ENCODE measurements at places on chromosomes 12 and 14.

DNA sequence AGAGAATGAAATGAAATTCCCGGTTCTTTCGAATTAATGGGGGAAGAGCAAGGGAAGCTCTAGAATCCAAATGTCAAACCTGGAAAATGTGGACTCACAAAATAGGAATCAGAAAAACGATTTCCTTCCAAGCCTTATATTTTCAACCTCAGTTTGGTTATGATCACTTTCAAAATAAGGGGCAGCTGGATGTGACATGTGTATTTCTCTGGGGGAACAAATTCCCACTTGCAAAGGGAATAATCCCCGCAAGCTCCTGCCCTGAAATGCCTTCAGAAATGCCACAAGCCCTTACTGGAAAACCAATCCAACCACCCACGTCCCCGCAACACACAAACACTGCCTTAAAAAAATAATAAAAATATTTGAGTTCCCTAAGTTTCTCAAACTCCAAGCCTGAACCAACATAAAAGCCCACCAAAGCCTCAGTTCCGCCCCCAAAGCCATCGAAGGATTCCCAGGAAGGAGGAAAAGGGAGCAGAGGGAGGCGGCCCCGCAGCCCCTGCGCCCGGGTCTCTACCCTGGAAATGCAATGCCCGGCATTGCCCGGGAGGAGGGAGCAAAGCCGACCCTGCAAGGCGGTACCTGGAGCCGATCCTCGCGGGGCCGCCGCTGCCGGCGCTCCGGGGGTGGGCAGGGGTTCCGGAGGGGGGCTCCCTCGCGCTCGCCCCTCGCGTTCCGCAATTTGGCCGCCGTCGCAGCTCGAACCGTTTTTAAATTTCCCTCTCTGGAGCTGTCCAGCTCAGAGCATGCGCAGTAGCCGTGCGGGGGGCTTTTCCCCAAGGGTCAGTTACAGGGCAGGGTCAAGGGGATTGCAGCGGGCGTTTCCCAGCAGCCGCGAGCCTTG, at the start of gene FOXN4:
TSS of gene FOXN4 (minus strand) at position 751 of the 847 bp plus-strand sequence. CDS start 963 bp downstream, outside the sequence.
- DNase-seq = no peak

DNA sequence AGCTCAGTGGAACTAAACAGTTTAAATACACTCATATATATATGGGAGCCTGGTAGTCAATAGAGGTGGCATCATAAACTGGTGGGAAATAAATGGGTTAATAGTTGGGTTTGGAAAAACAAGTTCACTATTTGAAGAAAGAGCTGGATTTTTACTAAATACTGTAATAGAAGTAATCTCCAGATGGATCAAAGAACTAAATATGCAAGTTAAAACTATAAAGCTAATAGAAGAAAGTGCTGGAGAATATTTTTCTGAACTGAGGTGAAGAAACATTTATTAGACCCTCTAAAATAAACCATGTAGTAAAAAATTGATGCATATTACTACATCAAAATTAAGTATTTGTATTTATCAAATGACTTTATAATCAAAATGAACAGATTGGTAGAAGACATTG, 38.8 kb downstream of the ATL1 start:
- DNase-seq = no peak

DNA sequence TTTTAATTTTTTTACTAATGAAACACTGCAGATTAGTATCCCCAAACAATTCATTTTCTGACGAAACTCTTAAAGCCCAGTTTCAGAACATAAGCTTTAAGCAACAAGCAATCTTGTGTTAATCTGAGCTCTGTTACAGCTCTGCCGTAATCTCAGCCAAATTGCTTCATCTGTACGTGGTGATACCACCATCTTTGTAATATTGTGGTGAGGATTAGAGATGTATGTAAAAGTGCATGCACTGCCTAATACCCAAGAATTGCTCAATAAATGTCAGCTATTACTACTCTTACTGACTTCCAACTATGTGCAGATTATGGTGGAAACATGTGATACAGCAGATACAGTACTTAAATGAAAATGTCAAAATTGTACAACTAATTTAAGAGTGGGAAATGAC, 1.8 kb downstream of the AKAP5 start:
- peak; percentile 60 for DNase-seq

DNA sequence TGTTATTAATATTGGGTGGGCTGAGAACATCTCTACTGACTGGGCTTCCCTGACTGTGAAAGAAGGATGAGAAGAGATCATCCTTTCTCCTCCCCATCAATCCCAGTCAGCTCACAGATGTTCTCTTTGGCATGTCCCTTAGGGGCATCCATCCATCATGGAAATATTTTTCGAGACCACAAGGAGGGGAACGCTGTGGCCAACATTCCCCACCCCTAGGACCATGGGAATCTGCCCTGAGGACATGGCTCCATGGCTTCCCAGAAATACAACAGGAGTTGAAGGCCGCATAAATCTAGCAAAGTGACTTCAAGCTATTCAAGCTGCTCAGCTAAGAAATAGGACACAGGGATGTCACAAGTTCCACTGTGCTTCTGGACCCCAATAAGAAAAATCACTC, 456.8 kb downstream of the MED13L start:
- DNase-seq = no peak

DNA sequence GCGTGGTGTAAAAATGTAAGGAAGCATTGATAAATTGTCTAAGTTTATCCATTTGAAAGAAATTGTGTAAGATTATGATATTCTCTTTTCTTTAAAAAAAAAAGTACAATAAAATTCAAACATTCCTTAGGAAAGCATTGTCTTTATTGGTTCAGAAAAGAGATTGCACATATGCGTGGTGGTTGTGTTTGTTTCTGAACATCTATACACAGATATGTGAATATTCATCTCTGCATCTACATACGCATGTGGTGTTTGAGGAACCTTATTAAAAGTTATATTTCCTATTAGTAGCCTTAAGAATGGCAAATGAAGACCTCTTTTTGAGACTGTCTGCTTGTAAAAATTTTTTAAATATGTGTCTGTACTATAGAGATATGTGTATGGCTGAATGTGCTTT, 69.8 kb downstream of the TMEM260 start:
- DNase-seq = no peak

- DNase-seq = peak; percentile 83
These were observed 6.5 kb upstream of the TMBIM4 start for GRCh38 chr12:66176105-66176900.

DNA sequence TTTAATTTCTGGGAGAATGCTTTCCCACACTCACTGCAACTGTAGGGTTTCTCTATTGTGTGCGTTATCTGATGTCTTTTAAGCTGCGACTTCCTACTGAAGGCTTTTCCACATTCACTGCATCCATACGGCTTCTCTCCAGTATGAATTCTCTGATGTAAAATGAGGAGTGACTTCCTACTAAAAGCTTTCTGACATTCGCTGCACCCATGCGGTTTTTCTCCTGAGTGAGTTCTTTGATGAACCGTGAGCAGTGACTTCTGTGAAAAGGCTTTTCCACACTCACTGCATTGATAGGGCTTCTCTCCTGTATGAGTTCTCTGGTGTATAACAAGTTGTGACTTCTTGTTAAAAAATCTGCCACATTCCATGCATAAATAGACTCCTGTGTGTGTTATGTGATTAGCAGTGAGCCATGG, 29.7 kb downstream of the ZNF605 start:
- no peak for DNase-seq

DNA sequence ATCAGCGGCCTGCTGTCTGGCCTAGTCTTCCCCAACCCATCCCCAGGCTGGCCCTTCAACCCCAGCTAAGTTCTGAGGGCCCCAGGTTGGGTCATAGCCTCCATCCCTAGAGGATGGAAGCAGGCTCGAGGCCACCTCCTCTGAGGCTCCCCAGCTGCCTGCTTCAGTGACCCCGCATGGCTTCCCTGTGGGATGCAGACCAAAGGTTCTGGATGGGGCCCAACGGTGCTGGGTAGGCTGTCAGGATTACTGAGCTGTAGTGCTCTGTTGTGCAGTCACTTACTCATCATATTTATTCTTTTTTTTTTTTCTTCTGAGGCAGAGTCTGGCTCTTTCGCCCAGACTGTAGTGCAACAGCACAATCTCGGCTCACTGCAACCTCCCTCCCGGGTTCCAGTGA, 92.0 kb downstream of the IRF2BPL start:
- DNase-seq = no peak

DNA sequence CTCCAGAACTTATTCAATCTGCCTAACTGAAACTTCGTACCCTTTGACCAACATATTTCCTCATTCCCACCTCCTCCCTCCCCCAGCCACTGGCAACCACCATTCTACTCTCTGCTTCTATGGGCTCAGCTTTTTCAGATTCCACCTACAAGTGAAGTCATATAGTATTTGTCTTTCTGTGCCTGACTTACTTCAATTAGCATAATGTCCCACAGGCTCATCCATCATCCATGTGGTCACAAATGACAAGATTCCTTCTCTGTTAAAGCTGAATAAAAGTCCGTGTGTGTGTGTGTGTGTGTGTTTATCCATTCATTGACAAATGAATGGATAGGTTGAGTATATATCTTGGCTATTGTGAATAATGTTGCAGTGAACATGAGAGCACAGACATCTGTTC, 1.3 kb upstream of the C14orf39 start:
- DNase-seq = no peak

DNA sequence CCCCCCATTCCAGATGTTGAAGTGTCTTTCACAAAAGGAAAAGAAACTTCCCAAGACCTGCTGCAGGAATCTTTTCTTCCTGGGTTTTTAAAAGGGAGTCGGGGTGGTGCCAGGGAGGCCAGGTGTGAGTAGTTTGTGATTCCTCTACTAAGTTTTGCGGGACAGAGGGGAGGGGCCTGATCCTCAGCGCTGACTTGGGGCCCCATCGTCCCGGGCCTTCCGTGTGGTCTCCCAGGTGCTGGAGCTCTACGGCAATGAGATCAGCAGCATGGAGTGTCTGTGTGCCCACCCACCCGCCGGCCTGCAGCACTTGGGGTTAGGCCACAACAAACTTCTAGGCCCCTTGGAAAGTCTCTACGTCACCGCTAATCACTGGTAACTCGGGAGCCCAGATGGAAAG, 4.5 kb downstream of the LRRC43 start:
- no peak for DNase-seq

DNA sequence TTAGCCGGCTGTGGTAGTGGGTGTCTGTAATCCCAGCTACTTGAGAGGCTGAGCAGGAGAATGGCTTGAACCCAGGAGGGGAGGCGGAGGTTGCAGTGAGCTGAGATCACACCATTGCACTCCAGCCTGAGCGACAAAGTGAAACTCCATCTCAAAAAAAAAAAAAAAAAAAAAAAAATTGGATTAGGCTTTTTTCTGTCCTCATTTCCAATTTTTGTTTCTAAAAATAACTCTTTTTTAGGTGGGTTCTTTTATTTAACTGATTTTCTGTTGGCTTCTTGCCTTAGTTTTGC, 863.7 kb downstream of the LRFN5 start:
- DNase-seq = no peak

GRCh38 chr12:132074216-132074615, 69.9 kb downstream of the DDX51 start:
- no peak for DNase-seq

DNA sequence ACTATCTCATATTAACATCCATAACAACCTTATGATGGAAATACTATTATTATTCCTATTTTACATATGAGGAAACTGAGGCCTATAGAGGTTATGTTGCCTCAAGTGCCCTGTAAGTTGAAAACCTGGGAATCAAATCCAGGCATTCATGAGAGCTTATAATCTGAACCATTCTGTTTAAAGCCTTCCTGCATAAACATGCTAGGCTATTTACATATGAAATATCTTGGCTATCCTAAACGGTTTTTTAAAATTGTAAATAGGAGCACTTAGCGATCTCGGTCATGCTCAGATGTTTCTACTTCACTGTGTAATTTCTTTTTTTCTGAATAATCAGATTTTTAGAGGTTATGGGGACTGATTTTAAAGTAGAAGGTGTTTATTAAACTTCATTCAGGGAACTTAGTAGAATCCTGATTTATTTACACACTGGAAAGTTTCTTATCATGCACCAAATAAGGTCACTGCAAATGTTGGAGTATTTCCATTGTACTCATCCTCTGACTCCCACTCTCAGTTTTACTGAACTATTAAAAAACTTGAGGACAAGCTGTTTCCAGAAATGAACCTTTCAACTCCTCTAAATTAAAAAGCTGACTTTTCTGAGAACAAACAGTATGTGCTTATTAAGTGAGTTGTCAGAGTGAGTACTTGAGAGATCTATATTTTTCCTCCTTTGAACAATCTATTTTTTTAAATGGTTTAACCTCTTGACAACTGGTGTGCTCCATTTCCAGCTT, 141.7 kb downstream of the PIK3C2G start:
- no peak for DNase-seq

DNA sequence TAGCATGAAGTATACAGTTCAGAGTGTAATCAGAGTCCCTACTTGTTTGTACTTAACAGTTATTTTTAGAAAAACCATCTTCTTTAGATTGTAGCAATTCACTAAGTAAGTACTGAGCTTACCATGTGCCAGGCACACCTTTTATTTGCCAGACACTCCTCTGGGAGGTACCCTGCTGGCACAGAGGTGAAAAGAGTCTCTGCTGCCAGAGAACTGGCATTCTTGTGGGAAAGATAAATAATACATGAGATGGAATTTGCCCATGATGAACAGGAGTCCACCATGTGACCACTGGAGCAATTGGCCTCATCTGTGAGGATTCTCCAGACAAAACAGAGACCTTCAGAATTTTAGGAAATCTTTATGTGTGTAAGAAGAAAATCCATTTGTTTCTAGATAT, 199.3 kb upstream of the SLC16A7 start:
- DNase-seq = no peak

DNA sequence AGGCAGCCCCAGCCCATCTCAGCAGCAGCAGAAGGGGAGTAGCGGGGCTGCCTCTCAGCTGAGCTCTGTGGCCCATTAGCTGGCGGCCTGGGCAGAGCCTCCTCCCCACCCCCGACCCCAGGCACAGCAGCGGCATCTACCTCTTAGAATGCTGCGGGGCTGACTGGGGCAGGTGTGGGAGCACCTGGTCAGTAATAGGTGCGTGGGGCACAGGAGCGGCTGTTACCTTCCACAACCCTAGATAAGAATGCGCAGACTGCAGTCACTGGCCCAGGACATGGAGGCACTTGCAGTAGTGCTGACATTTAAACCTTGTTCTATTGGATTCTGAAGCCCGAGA, 35.6 kb downstream of the SYNE3 start:
- no peak for DNase-seq

DNA sequence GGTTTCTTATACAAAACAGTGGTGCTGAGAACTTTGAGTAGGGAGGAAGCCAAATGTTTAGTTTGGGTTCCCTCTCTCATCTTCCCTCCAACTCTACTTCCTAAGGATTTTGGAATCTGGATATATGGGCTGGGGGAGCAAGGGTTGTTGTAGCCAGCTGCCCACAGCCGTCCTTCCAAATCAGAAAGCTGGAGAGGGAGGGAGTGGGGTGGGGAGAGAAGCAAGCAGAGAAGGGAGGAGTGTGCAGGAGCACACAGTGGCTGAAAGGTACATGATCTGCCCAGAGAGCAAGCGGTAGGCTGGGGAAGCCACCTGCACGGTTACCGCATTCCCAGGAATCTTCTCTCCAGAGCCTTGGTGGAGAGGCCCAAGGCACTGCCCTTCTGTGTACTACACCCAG, 52.7 kb downstream of the IRF2BPL start:
- DNase-seq = no peak

GRCh38 chr14:62710811-62711210, 334.4 kb downstream of the KCNH5 start:
- DNase-seq = no peak

GRCh38 chr12:77685901-77686300, 144.8 kb upstream of the NAV3 start:
- DNase-seq = no peak

GRCh38 chr14:73467800-73468199, 9.5 kb upstream of the NUMB start:
- peak; percentile 95 for DNase-seq

All from inflammatory macrophage treated with lipopolysaccharide for 1 hour (primary cell).